Stomach (tissue), 19 donors: ENCODE measurements at places on chromosomes 13 and 19.
A peak's percentile ranks its signal among the peaks of the same experiment; 100 is the strongest.

- DNase-seq = peak; percentile 38
Observed at GRCh38 chr13:91406619-91407018, 8.2 kb downstream of the GPC5 start.

DNA sequence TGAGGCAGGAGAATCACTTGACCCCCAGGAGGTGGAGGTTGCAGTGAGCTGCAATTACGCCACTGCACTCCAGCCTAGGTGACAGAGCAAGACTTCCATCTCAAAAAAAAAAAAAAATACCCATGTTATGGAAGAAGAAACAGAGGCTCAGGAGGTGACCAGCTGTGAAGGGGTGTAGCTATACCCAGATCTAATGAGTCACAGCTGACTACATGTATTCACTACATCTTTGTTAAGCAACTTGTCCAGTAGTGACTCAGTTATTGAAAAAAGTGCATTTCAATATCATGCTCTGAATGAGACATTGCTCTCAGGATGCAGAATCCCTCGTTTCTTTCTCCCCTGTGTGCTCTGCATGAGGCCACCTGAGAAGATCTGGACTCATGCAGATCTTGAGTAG is 16.1 kb upstream of the SPART start:
- no peak for DNase-seq

- peak; percentile 81 for DNase-seq
Observed at GRCh38 chr13:113742000-113742441, 17.0 kb upstream of the TMEM255B start.

DNA sequence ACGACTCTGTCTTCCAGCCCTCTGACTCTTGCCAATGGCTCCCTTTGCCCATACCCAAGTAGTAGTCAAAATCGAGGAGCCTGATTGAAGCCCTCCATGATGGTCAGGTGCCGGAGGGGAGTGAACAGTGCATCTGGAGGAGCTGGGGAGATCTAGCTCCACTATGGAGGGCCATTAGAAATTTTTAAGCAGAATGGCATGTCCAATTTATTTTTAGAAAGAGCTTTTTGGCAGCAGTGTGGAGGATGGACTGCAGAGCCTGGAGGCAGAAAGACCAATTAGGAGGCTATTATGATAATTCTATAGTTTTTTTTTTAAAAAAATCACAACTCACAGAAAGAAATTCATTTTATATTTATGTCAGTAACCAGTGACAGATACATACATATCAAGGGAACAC is 92.7 kb upstream of the SLC7A1 start:
- DNase-seq = no peak

DNA sequence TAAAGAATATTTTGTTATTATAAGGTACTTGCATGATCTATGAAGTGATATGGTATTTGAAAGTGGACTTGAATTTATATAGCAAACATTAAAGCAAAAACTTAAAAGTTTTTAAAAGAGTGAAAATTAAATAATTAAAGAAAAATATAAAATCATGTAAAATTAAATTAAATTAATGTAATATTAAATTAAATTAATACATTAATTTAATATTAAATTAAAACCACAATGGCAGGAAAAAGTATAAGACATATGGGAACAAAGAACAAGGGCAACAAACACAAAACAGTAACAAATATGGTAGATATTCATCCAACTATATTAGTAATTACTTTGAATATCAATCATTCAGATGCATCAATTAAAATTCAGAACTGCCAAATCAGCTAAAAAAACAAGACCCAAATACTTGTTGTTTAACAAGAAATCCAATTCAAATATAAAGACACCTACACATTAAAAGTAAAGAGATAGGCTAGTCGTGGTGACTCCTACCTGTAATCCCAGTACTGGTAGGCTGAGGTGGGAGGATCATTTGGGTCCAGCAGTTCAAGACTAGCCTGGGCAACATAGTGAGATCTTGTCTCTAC is 992.2 kb upstream of the MIR17HG start:
- no peak for DNase-seq

DNA sequence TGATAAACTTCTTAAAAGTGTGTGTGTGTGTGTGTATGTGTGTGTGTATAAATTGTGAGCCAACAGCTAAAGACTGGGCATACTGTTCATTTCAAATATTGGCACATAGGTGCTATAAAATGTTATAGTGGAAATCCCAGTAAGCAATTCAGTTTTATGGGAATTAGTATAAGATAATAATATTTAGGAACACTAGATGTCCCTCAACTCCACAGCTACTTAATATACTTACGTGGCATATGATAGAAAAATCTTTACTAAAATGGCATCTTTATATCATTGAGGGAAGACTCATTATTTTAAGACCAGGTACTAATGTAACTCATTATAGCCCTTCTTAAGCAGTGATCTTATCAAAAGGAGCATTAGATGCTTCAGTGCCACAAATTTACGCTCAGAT is 266.2 kb downstream of the MAB21L1 start:
- no peak for DNase-seq

DNA sequence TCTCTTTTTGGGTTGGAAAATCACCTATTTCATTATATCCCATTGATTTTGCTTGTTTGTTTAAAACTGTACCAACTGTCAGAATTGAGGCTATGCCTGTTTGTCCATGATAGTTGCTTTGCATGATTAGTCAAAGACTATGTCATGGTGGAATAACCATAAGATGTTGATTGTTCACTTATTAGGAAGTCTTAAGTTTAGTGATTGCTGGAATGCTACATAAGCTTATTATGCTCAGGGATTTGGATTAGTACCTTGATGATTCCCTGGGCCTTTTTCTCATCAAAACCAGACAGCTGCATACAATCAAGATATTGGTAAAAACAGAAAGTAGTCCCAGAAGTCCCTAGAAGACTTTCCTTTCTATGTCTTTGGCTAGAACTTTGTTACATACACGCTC is 954.7 kb downstream of the PCDH9 start:
- no peak for DNase-seq

GRCh38 chr13:45109102-45109720 is 11.1 kb upstream of the GTF2F2 start:
- DNase-seq = no peak

- no peak for DNase-seq
Observed at GRCh38 chr13:97004096-97004876, 10.0 kb upstream of the OXGR1 start.

DNA sequence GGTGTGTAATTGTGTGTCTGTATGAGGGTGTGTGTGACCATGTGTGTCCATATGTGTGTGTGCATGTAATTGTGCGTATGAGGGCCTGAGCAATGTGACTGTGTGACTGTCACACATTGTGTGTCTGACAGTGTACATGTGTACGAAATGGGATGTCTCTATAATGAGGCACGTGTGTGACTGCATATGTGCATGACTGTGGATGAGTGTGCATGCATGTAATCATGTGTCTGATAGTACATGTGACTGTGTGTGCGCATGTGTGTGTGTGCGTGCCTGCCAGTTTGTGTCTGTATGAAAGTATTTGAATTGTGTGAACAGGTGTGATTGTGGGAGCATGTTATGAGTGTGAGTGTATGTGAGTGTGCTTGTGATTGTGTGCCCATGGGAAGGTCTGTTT is 2.2 kb upstream of the ACSBG2 start:
- DNase-seq = no peak

- no peak for DNase-seq
Observed at GRCh38 chr19:30648866-30649862, 277.0 kb downstream of the ZNF536 start.

DNA sequence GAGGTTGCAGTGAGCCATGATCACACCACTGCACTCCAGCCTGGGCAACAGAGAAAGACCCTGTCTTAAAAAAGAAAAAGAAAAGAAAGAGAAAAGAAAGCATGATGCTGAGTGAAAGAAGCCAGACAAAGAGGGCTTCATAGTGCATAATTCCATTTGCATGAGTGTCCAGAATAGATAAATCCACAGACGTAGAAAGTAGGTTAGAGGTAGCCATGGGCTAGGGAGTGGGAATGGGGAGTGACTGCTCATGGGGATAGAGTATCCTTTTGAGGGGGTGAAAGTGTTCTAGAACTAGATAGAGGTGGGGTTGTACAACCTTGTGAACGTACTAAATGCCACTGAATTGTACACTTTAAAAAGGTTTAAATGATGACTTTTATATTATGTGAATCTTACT is 7.6 kb upstream of the OR1I1 start:
- no peak for DNase-seq

GRCh38 chr19:17078036-17078919 is 2.7 kb downstream of the MYO9B start:
- no peak for DNase-seq

DNA sequence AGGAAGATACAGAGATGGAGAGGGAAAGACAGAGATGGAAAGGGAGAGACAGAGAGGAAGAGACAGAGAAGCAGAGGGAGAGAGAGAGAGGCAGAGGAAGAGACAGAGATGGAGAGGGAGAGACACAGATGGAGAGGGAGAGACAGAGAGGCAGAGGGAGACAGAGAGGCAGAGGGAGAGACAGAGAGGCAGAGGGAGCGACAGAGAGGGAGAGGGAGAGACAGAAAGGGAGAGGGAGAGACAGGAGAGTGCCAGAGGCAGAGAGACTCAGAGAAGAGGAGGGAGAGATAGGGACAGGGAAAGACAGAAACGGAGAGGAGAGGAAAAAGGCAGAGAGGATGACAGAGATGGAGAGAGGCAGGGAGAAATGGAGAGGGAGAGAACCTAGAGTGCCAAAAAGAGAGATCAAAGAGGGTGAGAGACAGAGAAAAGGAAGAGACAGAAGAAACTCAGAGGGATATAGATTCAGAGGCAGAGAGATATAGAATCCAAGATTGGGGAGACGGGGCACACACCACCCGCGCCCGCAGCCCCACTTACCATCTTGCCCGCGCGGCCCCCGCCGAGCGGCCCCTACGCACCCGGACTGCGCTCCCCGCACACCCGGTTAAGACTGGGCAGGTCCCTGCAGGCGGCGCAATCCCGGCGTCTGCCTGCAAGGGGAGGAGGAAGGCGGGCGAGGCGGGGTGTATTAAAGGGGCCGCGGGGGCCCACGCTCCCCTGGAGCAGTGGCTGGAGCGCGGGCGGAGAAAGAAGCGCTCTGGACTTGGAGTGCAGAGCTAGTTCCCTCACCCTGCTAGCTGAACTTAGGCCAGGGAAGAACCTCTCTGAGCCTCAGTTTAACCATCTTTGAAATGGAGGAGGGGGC is 10.7 kb downstream of the TM6SF2 start:
- DNase-seq = no peak

- DNase-seq = no peak
Observed at GRCh38 chr13:106651442-106651841, 83.5 kb upstream of the ARGLU1 start.

GRCh38 chr13:110126391-110126961 is 180.5 kb downstream of the COL4A1 start:
- DNase-seq = no peak

- no peak for DNase-seq
Observed at GRCh38 chr13:99626461-99627082, 125.3 kb downstream of the TM9SF2 start.

DNA sequence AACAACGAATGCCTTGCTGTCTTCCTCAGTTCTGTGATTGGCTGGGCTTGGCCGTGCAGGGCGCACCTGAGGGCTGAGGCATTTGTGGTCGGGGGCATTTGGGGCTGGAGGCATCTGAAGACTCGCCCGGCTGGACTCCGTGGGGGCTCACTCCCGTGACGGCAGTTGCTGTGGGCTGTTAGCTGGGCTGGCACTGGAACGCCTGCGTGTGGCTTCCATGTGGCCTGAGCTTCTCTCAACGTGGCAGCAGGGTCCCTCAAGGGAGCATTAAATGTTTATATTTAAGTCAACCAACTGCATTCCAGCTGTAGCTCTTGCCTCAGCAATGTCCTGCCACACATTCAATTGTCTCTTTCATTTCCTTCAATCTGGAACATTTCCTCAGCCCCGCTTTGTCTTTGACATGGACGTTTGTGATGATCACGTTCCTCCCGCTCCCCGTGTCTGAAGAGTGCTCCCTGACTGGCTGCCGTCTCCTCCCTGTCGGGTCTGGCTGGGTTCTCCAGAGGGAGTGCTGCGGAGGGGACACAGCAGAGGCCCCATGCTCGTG is 21.0 kb downstream of the CCDC8 start:
- peak; percentile 64 for DNase-seq

- DNase-seq = peak; percentile 51
Observed at GRCh38 chr19:55228015-55228391, 560 bp downstream of the TMEM86B start.

- DNase-seq = no peak
Observed at GRCh38 chr13:113507505-113508345, 17.2 kb upstream of the DCUN1D2 start.

DNA sequence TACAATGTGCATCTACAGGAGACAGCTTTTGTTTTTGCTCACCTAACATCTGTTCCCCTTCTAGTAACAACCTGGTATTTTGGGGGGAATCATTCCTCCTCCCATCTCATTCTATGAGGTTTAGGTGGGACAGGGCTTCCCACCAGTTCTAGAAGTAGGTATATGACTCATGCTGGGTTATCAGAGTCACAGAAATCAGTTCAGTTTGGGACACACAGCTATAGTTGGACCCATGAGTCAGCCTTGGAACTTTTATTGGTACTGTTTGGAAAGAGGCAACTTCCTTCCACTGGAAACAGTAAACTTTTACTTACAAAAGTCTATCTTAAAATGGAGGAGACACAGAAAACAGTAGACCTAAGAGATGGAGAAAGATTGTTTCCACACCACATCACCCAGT is 185.5 kb downstream of the DNAJC3 start:
- no peak for DNase-seq

GRCh38 chr19:55226788-55227187 is 1.8 kb downstream of the TMEM86B start:
- DNase-seq = no peak

GRCh38 chr13:106109391-106109791 is 426.1 kb downstream of the EFNB2 start:
- no peak for DNase-seq

DNA sequence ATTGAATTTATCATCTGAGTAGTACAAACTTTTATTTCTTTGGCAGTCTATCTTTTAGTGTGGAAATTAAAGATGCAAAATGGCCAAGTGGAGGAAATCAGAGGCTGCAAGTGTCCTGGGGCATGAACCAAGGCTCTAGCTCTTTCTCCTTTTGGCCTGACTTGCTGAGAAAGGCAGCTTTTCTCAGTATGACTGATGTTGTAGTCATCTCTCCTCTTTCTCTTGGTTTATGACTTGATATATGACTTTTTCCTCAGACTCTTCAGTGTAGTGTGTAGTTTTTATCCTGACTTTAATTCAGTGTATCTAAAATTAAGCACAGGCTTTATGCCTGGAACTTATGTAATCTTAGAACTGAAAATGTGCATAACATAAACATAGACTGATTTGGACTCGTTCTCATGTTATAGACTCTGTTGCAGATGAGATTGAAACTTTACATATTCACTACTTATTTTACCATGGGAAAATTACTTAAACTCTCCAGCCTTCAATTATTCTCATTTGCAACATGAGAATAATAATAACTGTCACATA is 65.7 kb downstream of the SLITRK5 start:
- DNase-seq = peak; percentile 35

GRCh38 chr19:55689411-55690108 is 14.5 kb downstream of the EPN1 start:
- no peak for DNase-seq

DNA sequence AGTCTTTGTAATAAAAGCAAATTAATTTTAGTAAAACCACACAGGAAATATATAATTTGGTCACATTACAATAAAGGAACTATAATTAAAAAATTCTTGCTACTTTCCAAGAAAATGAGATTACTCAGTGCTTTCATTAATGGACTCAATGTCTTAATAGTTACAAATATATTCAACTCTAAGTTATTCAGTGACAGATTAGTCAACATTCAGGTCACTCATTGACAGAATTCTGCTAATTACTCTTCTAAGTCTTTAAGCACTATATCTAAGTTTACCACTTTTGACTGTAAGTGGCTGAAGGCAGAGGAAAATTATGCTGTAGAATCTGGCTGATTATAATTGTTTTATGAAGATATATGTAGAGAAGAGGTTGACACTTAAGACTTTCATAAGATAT is 1365.0 kb downstream of the EFNB2 start:
- DNase-seq = no peak
